ENCODE measurements at places on chromosomes 7 and 10. TPM values are rescaled to one million over a fixed set of nuclear protein-coding genes. Genes with fewer than 3 reads are reported as not detected.

HTR5A gene
- total RNA-seq: not detected

GNAT3 gene
- total RNA-seq: not detected

ASNS gene
- total RNA-seq: 21.4 TPM

- H3K4me1 ChIP-seq: no peaks in the 10 kb centered on the region
- no peak overlapping the region for H3K27ac ChIP-seq
- no peaks in the 10 kb centered on the region for H3K27me3 ChIP-seq
- no peak overlapping the region for H3K4me3 ChIP-seq
- H3K36me3 ChIP-seq: no peaks in the 10 kb centered on the region
These were observed 1061.1 kb upstream of the GHITM start for GRCh38 chr10:83078160-83078559.

KLF14 gene
- total RNA-seq: not detected

DNA sequence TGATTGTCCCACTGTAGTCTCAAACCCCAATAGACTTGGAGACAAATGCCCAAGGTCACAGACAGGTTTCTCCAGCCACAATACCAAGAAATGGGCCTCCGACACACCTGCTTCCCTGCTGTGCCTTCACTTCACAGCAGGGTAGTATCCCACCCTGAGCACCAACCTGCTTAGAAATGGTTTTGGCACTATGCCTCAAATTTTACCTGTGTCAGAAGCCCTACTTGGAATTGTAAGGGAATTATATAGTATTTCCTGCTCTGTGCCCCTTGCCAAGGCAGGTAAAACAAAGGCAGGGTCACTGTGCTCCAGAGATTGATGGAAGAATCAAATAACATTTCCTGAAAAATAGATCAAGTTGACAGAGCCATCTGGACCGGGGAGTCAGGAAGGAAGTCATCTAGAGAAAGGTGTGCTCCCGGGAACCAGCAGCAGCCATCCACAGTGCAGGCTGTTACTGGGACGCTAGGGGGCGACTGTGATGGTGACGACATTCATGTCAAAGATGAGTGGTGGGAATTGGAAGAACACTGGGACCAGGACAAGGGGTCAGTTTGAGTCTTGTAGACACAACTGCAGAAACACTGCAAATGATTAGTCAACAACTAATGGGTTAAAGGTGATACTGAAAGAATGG is 117.8 kb upstream of the AKR1E2 start:
- no peak overlapping the region for H3K27ac ChIP-seq
- DNase-seq: no peak
- H3K4me1 ChIP-seq: peaks cover 5% of the 10 kb centered on the region
- H3K36me3 ChIP-seq: no peaks in the 10 kb centered on the region
- H3K27me3 ChIP-seq: no peaks in the 10 kb centered on the region

UBN2 gene
- 22.7 TPM for total RNA-seq

- H3K36me3 ChIP-seq: no peaks in the 10 kb centered on the region
- peaks cover 5% of the 10 kb centered on the region for H3K4me1 ChIP-seq
- no peak overlapping the region for H3K4me3 ChIP-seq
These were observed 88.5 kb upstream of the TCERG1L start for GRCh38 chr10:131399981-131400380.

GRCh38 chr7:47404010-47404409 is 177.9 kb downstream of the TNS3 start:
- no peaks in the 10 kb centered on the region for H3K27me3 ChIP-seq
- H3K4me3 ChIP-seq: no peak overlapping the region
- H3K27ac ChIP-seq: no peak overlapping the region
- H3K4me1 ChIP-seq: no peaks in the 10 kb centered on the region
- H3K36me3 ChIP-seq: no peaks in the 10 kb centered on the region
- DNase-seq: no peak

- H3K27me3 ChIP-seq: no peaks in the 10 kb centered on the region
- H3K4me1 ChIP-seq: peaks cover 15% of the 10 kb centered on the region
- H3K4me3 ChIP-seq: no peak overlapping the region
- H3K27ac ChIP-seq: no peak overlapping the region
- no peaks in the 10 kb centered on the region for H3K36me3 ChIP-seq
- DNase-seq: peak; percentile 22
These were observed 55.5 kb upstream of the OPALIN start for GRCh38 chr10:96414303-96414702.

DYNC1I1 gene
- 65.2 TPM for total RNA-seq

Measured in sigmoid colon (tissue), 7 donors.